Smooth muscle cell of the umbilical artery (primary cell): ENCODE measurements at places on chromosomes 4 and X. TPM values are rescaled to one million over a fixed set of nuclear protein-coding genes. Genes with fewer than 3 reads are reported as not detected.

PGAM4 gene
- 0.30 TPM in 1 of 2 replicates, not detected in the other for total RNA-seq

FAM184B gene
- 0.05 TPM in 1 of 2 replicates, not detected in the other for total RNA-seq

F8A2 gene
- not detected in 2 replicates for total RNA-seq

DIPK2B gene
- under 0.01 and 0.05 TPM in 2 replicates for total RNA-seq

NLGN4X gene
- total RNA-seq: not detected in 2 replicates

STOX2 gene
- 1.8 and 2.2 TPM in 2 replicates for total RNA-seq

KLHL2 gene
- 18.1 and 24.3 TPM in 2 replicates for total RNA-seq

PSAPL1 gene
- total RNA-seq: not detected in 2 replicates

USP17L13 gene
- total RNA-seq: not detected in 2 replicates

HPGDS gene
- total RNA-seq: not detected in 2 replicates

ARHGAP36 gene
- not detected in 2 replicates for total RNA-seq

NR3C2 gene
- total RNA-seq: 1.8 TPM in 2 replicates

RHOXF2 gene
- not detected in 2 replicates for total RNA-seq

CT45A1 gene
- total RNA-seq: not detected in 2 replicates

RAB9A gene
- 16.2 and 29.4 TPM in 2 replicates for total RNA-seq

MAGEA11 gene
- not detected in 2 replicates for total RNA-seq

ADGRL3 gene
- total RNA-seq: 0.30 and 0.32 TPM in 2 replicates

CCDC110 gene
- 5.0 and 7.8 TPM in 2 replicates for total RNA-seq

SH2D1A gene
- not detected in 2 replicates for total RNA-seq

CD99 gene
- total RNA-seq: 227 and 238 TPM in 2 replicates

SPATA4 gene
- under 0.01 and 0.23 TPM in 2 replicates for total RNA-seq

EDNRA gene
- total RNA-seq: 2.1 and 3.9 TPM in 2 replicates

PDLIM3 gene
- total RNA-seq: 135 and 158 TPM in 2 replicates

CXorf51B gene
- not detected in 2 replicates for total RNA-seq

PRPS2 gene
- total RNA-seq: 19.6 and 32.0 TPM in 2 replicates

TRAPPC11 gene
- 66.2 and 70.9 TPM in 2 replicates for total RNA-seq
